ENCODE measurements at places on chromosomes 16 and 17. TPM values are rescaled to one million over a fixed set of nuclear protein-coding genes. Genes with fewer than 3 reads are reported as not detected.

Gene MPV17L
- 7.3 TPM for total RNA-seq

Gene TSNAXIP1
- 0.37 TPM for total RNA-seq

Gene ST6GALNAC1
- not detected for total RNA-seq

Gene CYGB
- total RNA-seq: 3.7 TPM

Gene RBFOX1
- total RNA-seq: 3.1 TPM

Gene IRF8
- 0.96 TPM for total RNA-seq

Gene RGS11
- total RNA-seq: 1.1 TPM

Gene DECR2
- 28.2 TPM for total RNA-seq

Gene WFDC1
- total RNA-seq: 1.1 TPM

Gene SMIM5
- total RNA-seq: not detected

Gene DDX42
- total RNA-seq: 114 TPM

Gene EVPL
- total RNA-seq: 0.99 TPM

Gene GPRC5C
- total RNA-seq: 17.1 TPM

Gene OR3A2
- total RNA-seq: not detected

Gene CDK5RAP3
- total RNA-seq: 97.6 TPM

Gene RHBDL3
- total RNA-seq: 11.8 TPM

GRCh38 chr16:66948837-66949225, 12.2 kb upstream of the CES3 start:
- DNase-seq: no peak

DNA sequence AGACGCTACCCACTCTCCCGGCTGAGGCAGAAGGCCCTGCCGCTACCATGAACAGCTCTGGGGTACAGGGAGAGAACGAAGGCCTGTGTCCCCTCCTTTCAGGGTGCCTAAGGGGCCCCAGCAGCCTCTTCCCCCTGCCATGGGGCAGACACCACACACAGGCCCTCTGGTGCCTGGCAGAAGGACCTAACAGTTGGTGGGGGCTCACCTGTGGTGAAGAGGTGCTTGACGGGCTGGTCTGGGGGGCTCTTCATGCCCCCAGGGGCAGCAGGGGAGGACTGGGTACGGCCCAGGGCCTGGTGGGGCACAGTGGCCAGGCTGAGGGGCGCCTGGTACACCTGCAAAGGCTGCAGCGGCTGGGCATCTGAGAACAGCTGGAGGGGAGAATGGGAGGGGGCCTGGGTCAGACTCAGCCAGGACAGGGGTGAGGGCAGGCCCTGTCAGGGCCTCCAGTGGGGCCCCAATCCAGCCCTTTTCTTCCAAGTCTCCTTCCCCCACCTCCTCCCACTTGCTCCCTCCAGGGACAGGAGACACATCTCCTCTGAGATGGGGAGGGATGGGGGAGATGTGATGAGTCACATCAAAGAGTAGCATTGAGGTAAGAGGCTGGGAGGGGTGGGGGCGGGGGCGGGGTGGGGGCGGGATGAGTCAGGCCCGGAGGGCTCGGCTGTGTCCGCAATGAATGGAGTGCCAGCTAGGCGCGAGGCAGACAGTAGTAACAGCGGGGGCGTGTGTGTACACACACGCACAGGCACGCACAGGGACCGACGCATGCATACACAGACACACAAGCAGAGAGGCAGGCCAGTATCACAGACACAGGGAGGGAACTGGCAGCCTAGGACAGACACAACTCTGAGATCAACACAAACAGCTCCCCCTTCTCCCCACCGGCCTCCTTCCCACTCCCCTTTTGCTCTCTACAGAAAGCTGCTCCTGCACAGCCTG, 16.1 kb downstream of the G6PC3 start:
- DNase-seq: no peak

- DNase-seq: peak; percentile 73
These were observed 138.4 kb downstream of the PRKCB start for GRCh38 chr16:23974223-23974622.

GRCh38 chr16:65876056-65876408, 490.5 kb upstream of the CDH5 start:
- DNase-seq: no peak

DNA sequence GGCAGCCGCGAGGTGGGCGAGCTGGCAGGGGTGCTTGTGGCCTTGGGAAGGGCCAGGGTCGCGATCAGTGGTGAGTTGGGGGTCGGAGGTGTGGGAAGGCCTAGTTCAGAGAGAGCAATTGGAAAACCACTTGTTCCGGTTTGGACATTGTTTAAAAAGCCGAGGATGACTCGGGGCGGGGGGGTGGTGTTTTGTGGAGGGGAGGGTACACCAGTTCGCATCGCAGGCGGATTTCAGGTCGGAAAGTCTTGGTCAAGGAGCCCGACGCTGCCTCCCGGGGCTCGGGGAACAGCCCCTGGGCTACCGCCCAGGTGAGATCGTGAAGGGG, 66.4 kb downstream of the KPNA2 start:
- DNase-seq: no peak

DNA sequence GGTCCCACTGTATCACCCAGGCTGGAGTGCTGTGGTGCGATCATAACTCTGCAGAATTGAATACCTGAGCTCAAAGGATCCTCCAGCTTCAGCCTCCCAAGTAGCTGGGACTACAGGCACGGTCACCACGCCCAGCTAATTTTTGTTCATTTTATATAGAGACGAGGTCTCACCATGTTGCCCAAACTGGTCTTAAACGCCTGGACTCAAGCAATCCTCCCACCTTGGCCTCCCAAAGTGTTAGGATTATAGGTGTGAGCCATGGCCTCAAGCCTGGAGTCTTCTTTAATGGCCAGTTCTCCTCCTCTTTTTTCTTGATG, 484 bp downstream of the CD300LB start:
- DNase-seq: no peak

DNA sequence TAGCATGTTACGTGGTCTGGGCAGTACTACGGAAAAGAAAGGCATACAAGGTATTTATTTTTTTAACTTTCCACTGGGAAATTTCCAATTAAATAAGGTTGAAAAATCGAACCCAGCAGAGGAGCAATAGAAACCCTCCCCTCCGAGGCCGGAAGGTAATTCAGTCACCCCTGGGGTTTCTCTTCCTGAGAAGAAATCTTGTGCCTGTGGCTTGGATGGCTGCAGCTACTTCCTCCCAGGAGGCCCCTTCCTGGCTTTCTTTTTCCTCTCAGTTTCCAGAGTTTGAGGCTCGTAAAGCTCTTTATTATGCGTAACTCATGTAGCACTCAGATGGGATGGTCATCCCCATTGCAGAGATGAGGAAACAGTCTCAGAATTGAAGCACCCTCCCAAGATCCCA, 140.3 kb downstream of the ASIC2 start:
- no peak for DNase-seq

GRCh38 chr17:82281502-82282238, 8.2 kb upstream of the CSNK1D start:
- DNase-seq: no peak

DNA sequence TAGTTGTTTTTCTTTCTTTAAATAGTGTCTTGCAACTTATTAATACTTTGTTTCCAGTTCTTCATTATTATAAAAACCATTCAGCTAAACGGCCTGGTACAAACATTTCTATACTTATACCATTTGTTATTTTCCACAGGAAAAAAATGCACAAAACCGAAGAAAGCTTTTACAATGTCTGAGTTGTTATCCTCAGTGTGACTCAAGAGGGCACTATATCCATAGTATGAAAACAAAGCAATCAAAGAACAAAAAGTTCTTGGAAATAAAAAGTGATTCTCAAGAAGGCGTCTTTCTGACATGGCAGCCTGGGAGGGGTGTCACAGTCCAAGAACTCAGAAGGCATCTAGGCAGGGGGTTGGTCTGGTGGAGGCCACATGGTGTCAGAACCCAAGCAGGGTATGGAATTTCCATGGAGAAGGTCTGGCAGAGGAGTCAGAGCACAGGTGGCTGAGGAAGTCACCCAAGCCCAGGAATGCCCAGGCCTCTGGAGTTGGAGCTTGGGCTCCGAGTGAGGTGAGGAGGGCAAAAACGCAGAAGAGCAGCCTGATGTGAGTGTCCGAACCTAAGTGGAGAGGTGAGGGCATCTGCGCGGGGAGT, 70.9 kb upstream of the ATP2A3 start:
- no peak for DNase-seq

DNA sequence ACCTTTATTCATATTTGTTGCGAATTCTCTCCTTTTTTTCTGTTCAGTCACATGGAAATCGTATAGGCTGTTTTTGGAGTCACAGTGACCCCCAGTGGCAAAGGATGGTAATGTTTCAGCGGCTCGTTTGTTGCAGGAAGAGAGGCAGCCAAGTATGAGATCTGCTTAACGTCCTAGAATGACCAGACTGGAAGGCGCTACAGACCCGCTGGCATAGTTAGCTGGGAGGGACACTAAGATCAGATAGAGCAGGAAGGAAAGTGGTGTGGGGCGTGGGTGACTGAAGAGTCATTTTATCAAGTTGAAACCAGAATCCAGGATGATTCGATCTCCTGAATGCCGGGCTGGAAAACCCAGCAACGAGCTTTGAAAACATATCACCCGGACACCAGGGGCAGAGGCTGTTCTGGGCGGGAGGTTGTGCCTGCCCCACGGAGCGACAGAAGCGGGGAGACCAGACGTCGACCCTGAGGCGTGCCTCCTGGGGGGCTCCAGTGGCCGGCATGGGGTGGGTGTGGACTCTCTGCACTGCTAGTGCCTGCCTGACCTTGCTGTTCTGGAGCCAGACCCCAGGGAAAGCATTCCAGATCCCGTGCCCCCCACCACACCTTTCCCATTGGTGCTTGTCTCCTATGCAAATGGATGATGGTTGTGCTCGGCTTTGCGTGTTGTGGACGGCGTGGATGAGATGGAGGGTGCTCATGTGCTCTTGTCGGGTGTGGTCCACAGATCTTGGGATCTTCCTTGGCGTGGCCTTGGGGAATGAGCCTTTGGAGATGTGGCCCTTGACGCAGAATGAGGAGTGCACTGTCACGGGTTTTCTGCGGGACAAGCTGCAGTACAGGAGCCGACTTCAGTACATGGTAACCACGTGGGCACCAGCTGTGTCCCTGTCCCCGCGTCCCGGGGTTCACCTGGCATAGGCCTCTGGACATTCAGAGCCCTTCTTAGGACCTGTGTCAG, 7.7 kb downstream of the IL34 start:
- DNase-seq: peak; percentile 44

DNA sequence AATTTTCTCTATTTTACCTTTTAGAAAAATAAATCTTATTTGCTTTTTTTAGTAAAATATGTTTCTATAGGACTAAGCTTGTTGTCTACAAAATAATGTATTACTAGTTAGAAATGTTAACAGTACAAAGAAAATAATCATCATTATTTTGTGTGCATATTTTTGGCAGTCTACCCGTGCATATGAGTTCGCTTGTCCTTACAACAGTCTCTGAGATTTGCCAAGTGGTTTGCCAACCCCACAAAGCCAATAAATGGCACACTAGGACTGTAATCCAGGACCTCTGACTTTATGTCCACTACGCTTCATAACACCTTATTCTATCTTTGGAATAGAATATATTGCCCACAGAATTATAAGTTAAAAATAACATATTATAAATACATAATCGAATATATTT, 152.0 kb downstream of the KCNJ2 start:
- DNase-seq: no peak

GRCh38 chr17:66580184-66580955, 254.5 kb upstream of the CACNG5 start:
- no peak for DNase-seq

- no peak for DNase-seq
These were observed 24.9 kb downstream of the LITAFD start for GRCh38 chr16:8907096-8907495.

GRCh38 chr16:3212006-3212405, 23.0 kb downstream of the ZNF200 start:
- no peak for DNase-seq

DNA sequence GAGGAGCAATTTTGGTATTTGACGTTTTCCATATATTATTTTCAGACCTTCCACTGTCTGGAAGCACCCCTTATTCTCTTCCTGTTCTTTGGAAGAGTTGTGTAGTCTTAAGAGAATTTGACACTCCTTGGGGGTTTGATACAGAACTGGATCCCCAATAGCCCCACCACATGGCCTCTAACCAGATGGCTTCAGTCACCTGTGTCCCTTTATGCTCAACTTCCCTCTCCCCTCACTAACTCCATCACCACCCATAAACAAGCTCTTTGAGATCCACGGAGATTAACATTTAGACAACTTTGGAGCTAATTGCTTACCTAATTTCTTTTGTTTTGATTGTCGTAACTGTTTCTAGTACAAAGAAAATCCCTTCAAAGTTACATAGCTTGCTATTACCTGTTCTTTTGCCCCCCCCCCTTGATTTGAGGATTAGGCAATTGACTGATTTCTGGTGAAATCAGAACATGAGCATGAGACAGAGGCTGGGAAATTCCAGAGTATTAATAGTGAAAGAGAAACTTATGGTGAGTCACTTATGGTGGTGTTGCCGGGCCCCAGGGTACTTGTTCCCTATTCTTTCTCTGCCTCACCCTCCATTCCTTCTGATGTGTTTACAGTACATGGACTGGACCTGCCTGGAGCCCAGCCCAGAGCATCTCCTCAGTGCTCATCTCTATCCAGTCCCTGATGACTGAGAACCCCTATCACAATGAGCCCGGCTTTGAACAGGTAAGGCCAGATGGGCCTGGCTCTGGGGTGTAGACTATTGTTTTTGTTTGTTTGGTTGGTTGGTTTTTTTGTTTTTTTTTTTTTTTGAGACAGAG, 7.5 kb downstream of the UBE2Z start:
- no peak for DNase-seq

DNA sequence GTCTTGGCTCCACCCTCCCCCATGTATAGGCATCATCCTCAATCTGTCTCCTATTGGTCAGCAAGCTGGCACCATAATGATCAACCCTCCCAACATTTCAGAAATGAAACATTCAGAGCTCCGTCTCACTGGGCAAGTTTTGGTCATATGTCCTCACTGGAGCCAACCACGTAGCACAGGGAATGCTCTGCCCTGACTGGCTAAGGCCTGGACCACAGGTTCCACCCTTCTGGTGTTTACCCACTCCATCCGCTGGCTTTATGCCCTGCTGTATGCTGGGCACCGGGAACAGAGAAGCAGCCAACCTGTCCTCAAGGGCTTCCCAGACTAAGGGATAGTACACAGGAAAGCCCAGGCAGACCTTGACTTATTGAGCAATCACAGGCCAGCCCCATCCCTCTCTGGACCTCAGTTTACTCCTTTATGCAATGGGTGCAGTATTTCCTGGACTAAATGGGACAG, 20.5 kb downstream of the MYO15A start:
- DNase-seq: no peak

GRCh38 chr17:15509095-15509494, 41.7 kb upstream of the CDRT4 start:
- DNase-seq: no peak

- DNase-seq: no peak
These were observed 40.5 kb upstream of the RASD1 start for GRCh38 chr17:17536702-17537101.

DNA sequence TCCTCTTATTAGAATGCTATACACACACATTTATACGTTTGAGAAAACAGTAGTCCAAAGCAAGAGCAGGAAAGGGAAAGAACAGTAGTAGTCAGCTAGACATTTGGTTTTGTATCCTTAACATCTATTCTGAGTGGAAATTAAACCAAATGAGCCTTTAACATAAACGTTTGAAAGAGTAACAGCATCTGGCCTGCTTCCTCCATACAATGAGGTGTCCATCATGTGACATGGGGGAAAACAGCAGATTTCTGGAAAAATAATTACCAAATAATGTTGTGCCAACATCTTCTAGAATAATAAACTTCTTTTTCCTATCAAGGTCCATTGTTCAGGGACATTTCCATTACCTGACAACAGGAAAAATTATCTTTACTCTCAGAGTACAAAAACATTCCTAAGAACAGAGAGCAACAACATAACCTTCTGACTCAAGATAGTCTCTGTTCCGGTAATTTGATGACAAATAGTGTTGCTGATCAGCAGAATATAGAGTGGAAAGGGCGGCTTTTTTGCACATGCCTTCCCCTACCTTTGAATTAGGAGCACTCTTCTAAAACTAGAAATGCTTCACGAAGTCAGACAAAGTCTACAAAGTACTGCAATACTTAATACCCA, 20.2 kb downstream of the CYTH1 start:
- no peak for DNase-seq
